Renal pelvis (tissue), 12 donors: ENCODE measurements at places on chromosomes 16 and 17. TPM values are rescaled to one million over a fixed set of nuclear protein-coding genes. Genes with fewer than 3 reads are reported as not detected.

Gene KRTAP9-8
- not detected for polyA plus RNA-seq

Gene RGS11
- 1.8 TPM for polyA plus RNA-seq

Gene PIMREG
- 20.8 TPM for polyA plus RNA-seq

Gene TPSG1
- polyA plus RNA-seq: 2.3 TPM

Gene CCL14
- 18.3 TPM for polyA plus RNA-seq

Gene SLFN14
- 0.12 TPM for polyA plus RNA-seq

Gene TMEM88
- 25.9 TPM for polyA plus RNA-seq

Gene KRT27
- not detected for polyA plus RNA-seq

Gene RBFOX1
- polyA plus RNA-seq: 3.1 TPM

Gene ACSM2A
- 99.4 TPM for polyA plus RNA-seq

Gene C17orf50
- 0.29 TPM for polyA plus RNA-seq

DNA sequence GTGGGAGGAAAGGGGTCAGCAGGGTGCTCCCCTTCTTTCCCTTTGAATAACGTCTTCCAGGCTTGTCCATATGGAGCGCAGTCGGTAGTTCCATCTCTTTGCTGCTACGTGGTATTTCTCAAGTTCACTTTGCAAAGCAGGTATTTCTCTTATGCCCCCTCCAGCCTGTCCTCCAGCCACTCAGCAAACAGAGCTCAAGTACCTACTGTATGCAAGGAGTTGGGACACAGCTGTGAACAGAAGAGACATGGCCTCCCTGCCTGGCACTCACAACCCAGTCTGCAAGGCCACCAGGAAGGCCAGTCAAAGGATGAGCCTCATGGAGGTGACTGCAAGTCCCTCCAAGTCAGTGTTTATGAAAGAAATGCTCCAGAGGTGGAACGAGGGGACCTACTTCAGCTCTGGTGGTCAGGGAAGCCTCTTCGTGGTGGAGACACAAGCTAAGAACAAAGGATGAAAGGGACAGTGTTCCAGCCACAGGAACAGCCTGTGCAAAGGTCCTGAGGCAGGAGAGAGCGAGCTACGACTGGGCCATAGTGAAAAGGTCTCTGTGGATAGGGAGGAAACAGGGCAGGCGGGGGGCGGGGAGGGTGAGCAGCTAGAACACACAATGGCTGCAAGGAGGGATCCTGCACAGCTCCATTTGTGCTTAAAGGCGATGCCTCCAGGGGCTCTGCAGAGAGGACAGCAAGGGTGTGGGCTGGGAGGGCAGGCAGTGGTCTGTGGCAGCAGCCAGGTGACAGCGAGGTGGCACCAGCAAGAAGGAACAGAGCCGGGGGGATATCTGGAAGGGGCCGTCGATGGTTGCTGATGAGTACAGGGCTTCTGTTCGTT, 32.6 kb downstream of the PPL start:
- DNase-seq: no peak

GRCh38 chr16:81481207-81481821, 36.7 kb downstream of the CMIP start:
- no peak for DNase-seq

DNA sequence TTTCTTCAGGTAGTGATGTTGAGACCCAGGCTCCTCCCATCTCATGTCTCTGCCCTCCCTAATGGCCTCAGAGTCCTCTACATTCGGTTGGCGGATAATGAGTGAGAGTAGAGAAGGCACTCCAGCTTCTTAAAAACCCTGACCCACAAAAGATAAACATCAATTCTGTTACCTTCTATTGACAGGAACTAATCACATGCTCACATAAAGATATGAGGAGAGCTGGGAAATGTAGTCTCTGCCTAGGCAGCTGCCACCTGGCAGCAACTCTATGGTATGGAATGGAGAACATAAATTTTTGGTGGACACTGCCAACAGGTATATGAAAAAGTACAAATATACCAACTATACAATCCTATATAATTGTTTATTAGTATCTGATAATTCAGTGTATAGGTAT, 110.7 kb upstream of the HLF start:
- no peak for DNase-seq

- DNase-seq: no peak
Measured at GRCh38 chr17:8806253-8806925, 7.2 kb upstream of the MFSD6L start.

DNA sequence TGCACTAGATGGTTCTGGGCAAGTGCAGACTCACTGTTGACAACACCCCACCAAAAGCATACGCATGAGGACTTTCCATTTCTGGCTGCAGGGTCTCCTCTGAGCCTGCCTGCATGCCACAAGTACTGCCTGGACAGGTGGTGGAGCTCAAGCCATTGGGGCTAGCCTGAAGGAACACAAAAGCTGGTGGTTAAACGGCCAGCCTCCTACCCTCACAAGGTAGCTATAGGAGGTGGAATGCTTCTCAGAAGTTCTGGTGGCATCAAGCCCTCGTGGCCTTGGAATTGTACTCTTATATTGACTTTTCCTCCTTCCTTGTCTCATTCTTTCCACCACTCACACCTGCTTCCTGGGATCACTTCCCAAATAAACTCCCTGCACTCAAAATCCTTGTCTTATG, 56.6 kb upstream of the BCAR1 start:
- DNase-seq: no peak

- DNase-seq: no peak
Measured at GRCh38 chr17:4696437-4696805, 7.5 kb downstream of the PELP1 start.

DNA sequence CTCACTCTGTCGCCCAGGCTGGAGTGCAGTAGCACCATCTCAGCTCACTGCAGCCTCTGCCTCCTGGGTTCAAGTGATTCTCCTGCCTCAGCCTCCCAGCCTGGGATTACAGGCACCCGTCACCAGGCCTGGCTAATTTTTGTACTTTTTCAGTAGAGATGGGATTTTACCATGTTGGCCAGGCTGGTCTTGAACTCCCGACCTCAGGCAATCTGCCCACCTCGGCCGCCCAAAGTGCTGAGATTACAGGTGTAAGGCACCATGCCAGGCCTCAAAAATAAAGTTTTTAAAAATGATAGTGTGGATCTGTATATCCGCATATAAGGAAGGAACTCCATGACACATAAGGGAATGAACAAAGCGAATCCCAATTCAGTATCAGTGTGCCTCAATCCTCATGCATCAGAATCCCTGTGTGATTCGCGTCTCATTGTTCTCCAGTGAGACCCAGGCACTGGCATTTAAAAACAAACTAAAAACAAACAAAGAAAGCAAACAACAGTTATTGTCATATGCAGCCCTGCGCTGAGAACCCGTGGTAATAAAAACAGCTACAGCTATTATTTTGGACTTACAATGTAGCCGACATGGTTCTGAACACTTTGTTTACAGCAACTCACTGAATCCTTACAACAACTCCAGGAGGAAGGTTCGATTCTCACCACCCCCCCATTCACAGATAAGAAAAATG, 54.1 kb upstream of the CREBBP start:
- no peak for DNase-seq

DNA sequence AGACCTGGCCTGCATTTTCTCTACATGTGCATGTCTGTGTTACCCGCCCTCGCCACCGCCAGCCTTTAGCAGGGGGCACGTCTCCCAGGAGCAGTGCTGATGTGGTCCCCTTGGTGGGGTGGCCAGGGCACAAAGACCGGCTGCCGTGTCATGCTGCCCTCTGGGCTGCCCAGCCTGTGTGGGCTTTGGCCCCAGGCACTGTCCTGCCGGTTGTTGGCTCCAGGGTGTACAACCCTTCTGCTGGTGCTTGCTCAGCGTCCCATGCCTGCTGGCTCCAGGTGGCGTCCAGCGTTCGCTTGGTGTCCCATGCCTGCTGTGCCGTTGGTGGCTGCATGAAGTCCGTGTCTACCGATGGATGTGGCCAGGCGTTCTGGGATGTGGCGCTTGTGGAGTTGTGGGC, 4.1 kb downstream of the BAIAP2 start:
- DNase-seq: no peak

DNA sequence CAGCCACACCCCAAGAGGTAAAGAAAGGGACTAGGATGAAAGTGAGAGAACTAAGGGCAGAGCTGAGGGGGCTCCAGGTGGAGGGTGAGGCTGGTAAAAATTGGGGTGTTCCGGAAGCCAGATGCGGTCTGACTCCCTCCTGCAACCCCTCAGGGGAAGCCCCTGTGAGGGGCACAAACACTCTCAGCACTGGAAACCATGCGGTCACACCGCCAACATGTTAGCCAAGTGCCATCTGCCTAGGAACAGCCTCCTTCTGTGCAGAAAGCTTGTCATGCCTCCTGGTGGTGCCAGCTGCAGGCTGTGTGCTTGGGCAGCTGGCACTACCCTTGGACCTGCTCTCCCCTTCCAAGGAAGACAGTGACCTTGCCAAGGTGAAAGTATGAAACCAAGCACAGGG, 83.5 kb upstream of the RPL38 start:
- DNase-seq: no peak

DNA sequence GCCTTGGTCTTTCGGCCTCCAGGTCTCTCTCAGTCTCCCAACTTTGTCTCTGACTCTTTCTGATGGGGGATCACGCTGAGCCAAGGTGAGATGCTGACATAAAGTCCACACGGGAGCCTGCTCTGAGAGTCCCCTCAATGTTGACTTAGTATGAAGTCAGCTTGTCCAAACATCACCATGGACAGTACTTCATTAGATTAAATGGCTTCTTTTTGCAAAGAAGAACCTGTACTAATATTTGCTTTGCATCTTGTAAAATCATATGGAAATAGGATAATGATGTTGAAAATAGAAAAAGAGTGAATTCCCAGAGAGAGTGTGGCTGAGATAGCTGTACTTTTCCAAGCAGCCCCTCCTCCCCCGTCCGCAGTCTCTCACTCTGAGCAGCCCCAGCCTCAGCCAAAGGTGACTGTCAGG, 56.7 kb upstream of the SIAH1 start:
- no peak for DNase-seq

DNA sequence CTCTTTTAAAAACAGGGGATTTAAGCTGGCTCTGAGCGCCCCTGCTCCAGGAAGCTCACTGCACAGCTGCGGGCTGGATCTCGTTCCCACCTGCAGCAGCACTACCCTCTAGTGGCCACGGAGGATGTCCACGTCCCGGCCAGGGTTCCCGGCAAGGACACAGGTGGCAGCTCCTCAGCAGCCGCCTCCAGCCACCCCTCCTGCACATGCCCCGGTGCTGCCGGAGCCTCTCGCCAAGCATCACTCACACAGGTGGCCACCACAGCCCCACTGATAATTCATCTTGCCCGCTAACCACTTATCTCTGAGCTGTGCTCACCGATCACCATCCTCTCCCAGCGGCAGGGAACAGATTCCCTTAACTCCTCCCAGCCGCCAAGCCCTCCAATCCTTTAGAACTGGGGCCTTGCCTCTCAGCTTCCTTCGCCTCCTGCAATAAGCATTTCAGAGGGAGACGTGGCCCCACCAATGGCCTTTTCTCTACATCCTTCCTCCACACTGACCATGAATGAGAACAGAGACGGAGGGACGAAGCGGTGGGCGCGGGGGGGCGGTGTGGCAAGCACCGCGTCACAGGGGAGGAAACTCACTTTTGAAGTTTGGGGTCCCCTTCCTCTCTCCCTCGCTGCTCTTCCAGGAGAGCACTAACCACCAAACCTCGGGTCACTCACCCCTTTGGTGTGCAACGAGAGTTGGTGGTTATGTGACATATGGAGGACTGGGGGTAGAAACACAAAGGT, 222.1 kb downstream of the RBFOX3 start:
- peak; percentile 54 for DNase-seq

DNA sequence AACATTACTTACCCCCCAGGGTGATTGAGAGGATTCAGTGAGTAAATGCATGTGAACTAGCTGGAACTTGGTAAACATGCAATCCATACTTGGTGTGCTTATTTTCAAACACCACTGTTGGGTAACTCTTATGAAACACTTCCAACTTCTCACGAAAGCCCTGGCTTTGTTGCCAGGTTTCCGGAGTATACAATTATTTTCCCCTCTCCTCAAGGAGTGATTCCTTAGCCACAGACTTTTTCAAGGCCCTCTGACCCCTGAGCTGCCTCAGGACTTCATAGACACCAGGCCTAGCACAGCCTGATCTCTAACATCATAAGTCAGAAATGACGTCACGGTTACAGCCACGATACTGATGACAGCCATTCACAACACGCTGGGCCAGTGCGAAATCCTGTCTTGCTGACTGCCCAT, 27.6 kb downstream of the HSD17B2 start:
- DNase-seq: no peak

DNA sequence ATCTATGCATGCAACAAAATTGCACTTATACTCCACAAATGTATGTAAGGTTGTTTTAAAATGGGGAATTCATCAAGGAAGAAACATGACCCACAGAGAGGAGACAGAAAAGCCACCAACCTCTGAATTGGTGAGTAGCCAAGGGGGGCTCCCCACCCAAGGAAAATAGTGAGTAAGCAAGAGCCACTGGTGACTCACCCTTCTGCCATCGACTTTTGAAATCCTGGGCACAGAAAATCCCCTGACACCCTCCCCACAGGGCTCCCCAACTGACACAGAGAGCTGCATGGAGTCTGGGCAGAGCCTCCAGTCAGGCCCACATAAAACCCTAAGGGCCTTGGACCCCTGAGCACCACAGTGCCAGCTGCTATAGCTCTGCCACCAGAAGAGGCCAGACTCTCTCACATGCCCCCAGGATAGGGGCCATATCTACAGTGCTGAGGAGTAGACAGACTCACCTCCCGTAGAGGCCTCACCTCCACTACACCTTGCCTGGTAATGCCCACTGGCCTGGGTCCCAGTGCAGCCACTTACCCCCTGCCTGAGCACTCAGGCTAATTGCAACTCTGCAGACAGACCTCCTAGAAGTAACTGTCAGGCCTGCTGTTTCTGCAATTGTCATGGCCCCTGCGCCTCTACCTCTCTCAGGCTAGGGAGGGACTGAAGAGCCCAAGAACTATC, 244.7 kb upstream of the WSB1 start:
- no peak for DNase-seq

GRCh38 chr16:87855852-87856715, 13.2 kb downstream of the SLC7A5 start:
- no peak for DNase-seq
